ENCODE measurements at places on chromosomes 3 and 15. TPM values are rescaled to one million over a fixed set of nuclear protein-coding genes. Genes with fewer than 3 reads are reported as not detected.

CSTA gene
- total RNA-seq = 1.1 TPM

ETFA gene
- 113 TPM for total RNA-seq

AP3B2 gene
- 0.22 TPM for total RNA-seq

MST1R gene
- 0.33 TPM for total RNA-seq
